ENCODE measurements at places on chromosomes 3 and 15. TPM values are rescaled to one million over a fixed set of nuclear protein-coding genes. Genes with fewer than 3 reads are reported as not detected.

DNA sequence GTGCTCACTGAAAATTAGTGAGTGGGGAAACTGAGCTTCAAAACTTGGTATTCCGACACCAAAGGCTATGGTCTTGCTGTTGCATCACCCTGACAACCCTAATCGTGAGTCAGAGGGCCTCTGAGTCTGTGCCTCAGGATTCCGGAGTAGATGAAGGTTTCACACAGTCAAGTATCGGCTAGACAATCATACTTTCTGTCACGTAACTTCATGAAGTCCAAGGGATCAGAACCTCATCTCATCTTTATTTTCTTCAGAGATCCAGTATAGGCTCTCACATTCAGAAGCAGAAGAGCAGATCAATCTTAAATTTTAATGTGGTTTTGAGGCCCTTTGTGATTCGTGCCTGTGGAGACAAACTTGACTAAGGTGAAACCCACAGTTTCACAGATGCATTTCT lies 26.1 kb upstream of the NECTIN3 start:
- DNase-seq, result no peak

- no peak for DNase-seq
Measured at GRCh38 chr3:46861605-46862368, 1.5 kb downstream of the MYL3 start.

GRCh38 chr3:131793870-131794269 lies 240.9 kb downstream of the CPNE4 start:
- no peak for DNase-seq

GRCh38 chr15:51768018-51768417 lies 16.6 kb downstream of the TMOD2 start:
- no peak for DNase-seq

- DNase-seq, result no peak
Measured at GRCh38 chr15:47961401-47962090, 159.2 kb upstream of the SLC24A5 start.

DNA sequence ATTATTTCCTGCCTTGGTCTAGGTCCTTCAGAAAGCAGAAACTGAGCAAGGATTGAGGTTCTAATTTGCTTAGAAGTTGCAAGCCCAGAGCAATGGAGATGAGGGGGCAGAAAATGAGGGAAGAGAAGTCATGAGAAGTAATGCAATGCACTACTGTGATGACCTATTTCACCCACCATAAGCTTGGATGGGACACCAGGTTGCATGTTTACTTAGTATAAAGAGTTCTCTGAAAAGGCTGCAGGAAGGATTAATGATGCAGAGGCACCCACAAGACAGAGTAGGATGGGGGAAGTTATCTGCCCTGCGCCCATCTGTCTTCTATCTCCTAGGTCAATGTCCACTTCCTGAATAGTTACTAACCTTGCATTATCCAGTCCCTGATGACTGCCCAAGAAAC lies 84.8 kb upstream of the SNRK start:
- no peak for DNase-seq

DNA sequence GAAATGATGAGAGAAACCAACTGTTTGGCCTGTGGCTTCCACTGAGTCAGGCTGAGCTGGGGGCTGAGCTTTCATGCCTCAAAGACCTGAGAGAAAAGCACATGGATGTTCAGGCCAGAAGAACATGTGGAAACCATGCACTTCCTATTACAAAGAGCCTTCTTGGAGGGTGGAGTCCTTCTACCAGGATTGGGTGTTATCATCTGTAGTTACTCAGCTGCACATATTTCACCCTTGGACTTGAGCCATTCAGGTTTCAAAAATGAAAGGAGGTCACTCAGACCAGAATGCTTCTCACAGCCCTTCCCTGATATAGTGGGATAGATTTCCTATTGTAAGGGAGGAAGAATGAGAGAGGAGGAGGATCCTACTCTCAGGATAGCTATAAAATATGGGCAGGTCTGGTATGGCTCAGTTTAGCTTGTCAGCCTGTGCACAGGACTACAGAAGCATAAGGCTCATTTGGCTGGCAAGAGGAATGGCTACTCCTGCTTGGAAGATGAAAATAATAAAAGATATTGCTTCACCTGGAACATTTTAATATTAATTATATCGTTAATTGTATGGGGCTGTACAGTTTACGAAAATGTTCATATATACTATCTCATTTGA lies 173.6 kb upstream of the TMC3 start:
- no peak for DNase-seq

DNA sequence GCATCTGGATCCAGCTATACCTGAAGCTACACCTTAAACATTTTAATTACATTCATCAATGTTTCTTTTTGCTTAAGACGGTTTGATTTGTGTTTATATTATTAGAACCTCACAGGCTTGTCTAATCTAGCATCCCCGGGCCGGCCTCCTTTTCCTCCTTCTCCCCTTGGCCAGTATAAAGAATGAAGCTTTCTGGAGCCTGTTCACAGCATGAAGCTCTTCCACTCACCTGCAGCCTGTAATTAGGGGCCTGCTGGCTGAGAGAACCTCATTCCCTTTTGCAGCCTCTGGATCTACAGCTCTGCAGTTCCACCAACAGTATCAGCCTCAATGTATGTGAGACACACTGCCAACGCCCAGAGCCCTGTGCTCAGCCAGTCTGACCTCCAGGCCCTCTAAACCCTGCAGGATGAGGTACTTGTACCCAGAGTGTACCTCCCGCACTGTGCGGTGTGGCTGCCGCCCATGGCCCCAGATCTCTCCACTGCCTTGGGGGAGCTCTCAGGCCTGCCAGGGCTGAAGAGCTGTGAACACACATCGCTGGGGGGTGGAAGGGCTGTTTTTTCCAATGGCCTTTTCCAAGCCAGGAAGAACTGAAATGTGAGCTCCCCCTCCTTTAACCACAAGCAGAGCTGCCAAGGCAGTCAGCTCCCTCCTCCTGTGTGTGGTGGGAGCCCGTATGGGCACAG lies 114.7 kb upstream of the ALDH1A3 start:
- DNase-seq, result no peak

DNA sequence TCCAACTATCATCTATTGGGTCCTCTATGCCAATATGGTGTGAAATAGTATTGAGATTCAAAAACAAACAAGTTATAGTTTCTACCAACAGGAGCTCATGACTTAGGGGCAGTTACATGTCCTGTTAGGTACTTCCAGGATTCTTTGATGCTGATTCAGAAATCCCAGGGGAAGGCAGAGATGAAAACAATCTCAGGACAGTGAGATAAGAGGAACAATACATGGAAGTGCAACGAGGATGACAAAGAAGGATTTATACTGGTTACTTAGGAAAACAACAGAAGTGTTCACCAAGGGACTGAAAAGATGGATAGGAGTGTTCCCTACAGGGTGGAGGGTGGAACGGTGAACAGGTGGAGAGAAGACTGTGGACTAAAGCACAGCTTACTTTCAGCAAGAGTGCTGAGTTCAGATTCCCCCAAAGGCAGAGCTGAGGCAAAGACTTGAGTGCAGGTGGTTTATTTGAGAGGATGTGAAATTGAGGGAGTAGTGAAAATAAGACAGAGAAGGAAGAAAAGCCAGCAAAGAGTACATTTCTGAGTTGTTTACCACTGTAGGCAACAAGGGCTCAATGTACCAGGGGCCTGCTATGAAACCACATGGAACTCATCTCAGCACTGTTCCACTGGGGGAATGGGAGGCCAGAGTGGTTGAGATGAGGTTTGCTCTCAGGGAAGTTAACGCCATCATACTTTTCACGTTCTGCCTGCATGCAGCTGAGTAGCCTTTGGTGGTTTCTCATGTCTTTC lies 68.1 kb downstream of the TRIM69 start:
- no peak for DNase-seq

DNA sequence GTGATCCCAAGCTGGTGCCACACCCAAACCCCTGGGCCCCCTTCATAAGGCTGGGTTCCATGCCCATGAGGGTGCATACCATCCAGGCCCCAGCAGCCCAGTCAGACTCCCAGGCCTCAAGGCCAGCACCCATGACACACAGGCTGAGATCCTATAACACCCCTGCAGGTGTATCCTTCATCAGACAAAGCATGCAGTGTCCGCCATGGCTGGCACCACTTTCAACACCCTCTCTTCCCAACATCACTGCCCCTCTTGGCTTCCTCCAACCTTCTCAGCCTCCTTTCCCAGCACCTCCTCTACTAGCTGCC lies 3.5 kb downstream of the CCDC51 start:
- no peak for DNase-seq

DNA sequence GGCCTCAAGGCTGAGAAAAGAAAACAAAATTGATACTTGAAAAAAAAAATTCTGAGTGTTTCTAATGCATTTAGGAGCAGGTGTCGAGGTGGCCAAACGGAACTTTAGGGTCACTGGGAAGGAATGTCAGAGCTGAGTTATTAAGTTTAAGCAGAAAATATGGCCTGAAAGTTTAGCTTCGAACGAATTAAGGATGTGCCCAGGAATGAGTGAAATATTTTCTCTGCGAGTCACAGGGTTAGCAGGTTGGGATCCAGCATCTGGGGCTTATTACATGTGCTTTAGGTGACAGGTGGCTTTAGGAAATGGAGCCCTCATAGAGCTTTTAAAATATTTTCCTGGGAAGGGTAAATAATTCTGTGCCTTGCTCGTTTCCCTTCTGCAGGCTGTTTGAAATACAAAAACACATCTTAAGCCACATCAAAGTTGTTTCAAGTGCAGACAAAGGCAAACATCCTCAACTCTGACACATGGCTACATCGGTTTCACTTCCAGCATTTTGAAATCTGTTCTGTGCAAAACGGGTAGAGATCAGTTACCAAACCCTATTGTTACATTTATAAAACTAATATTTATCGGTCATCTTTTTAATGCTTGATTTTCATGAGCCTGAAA lies 143.1 kb upstream of the ARRDC4 start:
- no peak for DNase-seq

DNA sequence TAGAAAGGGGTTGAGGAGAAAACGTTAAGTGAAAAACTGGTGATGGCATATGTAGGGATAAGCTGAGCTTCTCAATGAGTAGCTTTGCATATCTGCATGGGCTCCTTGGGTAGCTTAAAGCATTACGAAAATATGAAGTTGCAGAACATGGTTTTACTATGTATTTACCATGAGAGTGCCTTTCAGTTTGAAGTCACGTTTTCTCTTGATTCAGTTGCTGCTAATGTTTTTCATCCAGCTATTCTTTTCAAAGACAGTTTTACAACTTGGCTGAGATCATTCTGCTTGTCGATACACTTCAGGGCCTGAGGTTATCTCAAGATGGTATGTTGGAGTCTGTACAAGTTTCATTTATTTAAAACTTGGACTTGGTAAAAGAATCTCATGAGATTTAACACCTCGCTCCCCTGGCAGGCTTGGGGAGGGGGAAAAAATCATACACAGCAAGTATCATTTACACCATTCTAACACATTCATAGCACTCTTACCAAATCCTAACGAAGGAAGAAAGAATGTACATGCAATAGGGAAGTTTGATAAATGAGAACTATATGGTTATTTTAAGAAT lies 103.3 kb upstream of the CMC1 start:
- DNase-seq, result no peak

- DNase-seq, result no peak
Measured at GRCh38 chr3:30475038-30475808, 131.2 kb upstream of the TGFBR2 start.

GRCh38 chr3:64514889-64515288 lies 172.9 kb downstream of the ADAMTS9 start:
- no peak for DNase-seq

- DNase-seq, result no peak
Measured at GRCh38 chr3:183008800-183009199, 28.5 kb upstream of the DCUN1D1 start.

DNA sequence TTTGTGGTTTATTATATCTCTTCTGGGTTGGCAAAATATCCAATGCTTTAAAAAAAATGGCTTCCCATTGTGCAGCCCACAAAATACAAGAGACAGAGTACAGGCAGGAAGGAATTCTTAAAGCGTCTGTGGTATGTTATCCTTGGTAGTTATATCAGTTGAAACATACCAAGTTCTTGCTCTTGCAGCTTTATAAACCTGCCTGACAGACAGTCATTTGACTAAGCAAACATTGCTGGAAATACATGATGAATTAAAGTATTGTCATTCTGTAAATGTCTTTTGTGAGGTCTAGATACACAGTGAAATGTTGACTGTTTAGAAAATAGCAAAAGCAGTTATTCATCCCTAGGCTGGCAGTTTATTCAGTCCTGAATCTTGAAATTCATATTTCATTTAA lies 44.8 kb upstream of the MAP3K13 start:
- DNase-seq, result no peak

DNA sequence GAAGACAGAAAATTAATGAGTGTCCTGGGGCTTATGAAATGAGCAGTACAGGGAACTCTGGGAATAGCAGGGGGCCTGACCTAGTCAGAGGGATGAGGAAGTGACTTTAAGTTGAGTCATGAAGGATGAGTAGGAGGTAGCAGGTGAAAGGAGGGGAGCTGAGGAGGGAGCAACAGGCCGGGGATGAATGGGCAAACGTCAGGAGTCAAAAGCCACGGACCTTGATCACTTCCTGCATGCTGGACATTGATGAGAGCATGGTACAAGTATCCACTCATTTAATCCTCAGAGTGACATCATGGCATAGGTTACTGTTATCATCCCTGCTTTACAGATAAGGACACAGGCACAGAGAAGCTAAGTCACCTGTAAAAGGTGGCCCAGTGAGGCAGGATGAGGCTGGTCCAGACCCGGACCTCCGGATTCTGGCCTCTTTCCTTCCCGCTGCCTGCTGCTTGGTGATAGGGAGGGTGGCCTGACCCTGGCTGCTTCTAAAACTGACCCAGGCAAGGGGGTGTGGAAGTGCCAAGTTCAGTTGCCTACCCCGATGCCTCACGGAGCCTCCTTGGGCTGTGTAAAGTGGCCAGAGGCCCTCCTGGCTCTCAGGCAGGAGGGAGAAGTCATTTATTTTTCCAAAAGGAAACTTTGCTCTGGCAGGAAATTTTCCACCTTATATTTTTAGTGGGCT lies 7.6 kb downstream of the CORO2B start:
- no peak for DNase-seq

GRCh38 chr3:2929574-2929973 lies 180.6 kb downstream of the IL5RA start:
- no peak for DNase-seq

DNA sequence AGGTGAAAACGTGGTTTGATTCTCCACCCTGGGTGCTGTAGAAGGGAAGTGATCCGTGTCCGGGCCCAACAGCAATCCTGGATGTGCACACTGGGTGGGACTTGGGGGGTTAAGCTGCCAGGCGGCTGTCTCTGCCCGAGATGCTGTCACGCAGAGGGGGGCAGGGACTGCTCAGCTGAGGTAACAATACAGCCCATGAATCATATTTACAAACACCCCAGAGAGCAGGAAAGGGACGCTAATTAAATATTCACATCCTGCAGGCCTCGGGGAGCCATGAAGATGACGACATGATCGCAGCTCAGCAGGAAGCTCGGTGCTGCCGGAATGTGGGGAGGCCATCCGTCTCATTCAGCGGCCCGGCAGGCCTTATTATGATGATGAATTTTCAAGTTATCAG lies 17.9 kb upstream of the CRABP1 start:
- no peak for DNase-seq

GRCh38 chr15:74302821-74303359 lies 64.6 kb downstream of the CYP11A1 start:
- peak; percentile 72 for DNase-seq

- no peak for DNase-seq
Measured at GRCh38 chr3:19547665-19548464, 386.2 kb downstream of the EFHB start.

- DNase-seq, result no peak
Measured at GRCh38 chr3:172303181-172303580, 145.1 kb downstream of the GHSR start.

SLC2A2 gene
- total RNA-seq, result not detected

KCNMB2 gene
- 0.32 TPM for total RNA-seq

NME9 gene
- 0.79 TPM for total RNA-seq

C3orf49 gene
- total RNA-seq, result not detected

FSIP1 gene
- 8.1 TPM for total RNA-seq

CLEC3B gene
- not detected for total RNA-seq

GALNT15 gene
- not detected for total RNA-seq

SQOR gene
- total RNA-seq, result 0.43 TPM

CFAP100 gene
- total RNA-seq, result 1.1 TPM

IGSF11 gene
- 2.2 TPM for total RNA-seq
